ENCODE measurements at places on chromosomes 7 and 10.
A peak's percentile ranks its signal among the peaks of the same experiment; 100 is the strongest.

DNA sequence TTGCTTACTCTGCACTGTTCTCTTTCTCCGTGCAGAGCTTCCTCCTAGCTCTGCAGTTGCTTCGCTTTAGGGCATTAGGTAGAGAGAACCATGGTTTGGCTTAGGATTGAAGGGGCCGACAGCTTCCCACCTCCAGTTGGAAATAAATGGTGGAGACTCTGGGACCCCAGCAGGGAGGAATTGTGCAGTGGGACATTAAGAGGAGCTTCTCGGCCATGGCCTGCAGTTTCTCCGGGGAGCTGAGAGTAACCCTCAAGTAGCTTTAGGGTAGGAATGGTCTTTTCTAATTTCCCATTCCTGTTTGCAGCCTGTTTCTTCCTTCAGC lies 1.2 kb downstream of the SUFU start:
- no peak for DNase-seq

DNA sequence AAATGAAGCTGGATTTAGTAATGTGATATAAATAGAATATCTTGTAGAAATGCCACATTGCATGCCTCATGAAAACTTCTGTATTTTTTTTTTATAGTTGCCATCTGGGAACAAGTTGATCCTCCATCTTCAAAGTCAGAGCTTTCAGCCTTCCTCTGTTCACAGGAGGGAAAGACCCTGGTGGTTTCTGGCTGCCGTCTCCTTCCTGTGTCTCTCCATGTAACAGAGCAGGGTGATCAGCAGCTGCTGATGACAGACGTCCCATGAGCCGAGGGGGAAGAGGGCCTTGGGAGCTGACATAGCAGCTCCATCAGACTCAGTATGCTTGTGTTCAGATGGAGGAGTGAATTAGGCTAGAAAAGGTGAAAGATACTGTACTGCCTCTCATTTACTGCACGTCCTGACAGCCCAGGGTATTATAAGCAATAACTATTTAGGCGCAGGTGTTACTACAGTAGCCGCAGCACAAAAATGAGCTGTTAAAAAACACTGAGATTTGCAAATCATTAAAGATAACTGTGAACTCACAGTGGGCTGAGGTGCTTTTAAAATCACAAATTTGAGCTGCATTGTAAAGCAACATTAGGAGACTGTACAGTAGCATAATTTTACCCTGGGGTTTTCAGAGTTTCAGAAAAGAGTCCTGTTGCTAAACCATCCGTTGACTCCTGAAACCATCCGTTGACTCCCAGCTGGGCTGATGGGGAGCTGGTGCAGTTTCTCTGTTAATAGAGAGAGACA lies 103.3 kb downstream of the CFAP58 start:
- DNase-seq: no peak

DNA sequence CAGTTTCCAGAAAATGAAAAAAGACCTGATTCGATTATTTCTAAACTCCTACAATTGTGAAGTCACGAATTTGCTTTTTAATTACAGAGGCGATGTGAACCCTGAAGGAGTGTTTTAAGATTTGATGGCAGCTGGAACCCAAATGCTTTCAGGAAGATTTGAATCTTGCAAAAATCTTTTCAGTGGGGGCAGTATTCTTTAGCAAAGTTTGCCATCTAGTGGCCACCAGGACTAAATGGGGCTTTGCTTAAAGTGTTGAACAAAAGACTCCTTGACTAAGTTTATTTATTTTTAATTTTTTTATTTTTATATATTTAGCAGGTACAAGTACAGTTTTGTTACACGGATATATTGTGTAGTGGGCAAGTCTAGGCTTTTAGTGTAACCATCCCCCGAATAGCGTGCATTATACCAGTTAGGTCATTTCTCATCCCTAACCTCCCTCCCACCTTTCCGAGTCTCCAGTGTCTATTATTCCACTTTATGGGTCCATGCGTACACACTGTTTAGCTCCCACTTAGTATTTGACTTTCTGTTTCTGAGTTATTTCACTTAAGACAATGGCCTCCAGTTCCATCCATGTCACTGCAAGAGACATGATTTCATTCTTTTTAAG lies 98.8 kb downstream of the CACNB2 start:
- DNase-seq: peak; percentile 69

DNA sequence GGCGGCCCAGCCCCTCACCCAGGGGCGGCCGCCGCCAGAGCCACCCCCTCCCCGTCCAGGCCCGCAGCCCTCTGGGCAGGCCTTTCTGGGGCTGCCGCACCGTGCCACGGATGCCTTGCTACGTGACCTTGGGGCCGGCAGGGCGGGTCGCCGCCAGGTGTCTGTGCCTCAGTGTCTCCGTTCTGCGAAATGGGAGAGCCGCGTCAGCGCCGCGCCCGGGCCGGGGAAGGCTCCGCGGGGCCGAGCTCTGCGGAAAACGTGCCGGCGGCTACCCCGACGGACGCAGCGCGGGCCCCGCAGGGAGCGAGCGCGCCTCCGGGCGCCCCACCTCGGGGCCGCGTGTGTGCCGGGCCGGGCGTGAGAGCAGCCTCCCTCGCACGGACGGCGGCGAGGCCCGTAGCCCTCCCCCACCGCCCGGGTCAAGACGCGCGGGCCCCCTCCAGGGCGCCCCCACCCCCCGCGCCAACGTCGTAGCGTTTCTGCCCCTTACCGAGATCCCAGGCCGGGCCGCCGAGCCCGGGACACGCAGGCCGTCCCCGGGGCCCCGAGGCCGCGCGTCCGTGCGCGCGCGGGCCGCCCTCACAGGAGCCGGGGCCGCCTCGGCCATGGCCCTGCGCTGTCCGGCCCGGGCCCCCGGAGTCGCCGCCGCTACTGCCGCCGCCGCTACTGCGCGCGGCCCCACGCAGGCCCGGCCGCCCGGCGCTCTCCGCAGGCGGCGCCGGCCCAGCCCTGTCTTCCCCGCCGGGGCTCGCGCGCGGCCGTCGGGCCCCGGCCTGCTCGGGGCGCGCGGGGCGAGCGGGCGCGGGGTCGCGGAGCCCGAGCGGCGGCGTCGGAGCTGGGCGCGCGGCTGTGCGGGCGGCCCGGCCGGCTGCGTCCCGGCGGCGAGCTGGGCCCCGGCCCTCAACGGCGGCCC lies 1.1 kb downstream of the ZNF777 start:
- peak; percentile 9 for DNase-seq

DNA sequence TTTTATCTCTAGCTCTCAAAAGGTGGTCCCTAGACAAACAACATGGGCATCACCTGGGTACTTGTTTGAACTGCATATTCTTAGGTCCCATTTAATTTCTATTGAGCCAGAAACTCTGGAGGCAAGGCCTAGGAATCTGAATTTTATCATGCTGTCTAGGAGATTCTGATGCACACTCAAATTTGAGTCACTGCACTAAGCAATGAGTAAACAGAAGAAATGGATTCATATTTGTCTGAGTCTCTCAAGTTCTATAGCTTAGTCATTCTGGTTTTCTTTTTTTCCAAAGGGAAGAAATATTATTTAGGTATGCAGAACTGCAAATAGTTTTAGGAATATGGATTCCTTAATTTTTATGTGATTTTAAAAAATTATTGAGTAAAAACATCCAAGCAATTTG lies 185.5 kb downstream of the SEMA3A start:
- peak; percentile 12 for DNase-seq

GRCh38 chr10:110153396-110153795 lies 54.0 kb upstream of the MXI1 start:
- no peak for DNase-seq

- DNase-seq: no peak
These were observed 75.3 kb upstream of the C7orf33 start for GRCh38 chr7:148515237-148515636.

- DNase-seq: peak; percentile 76
These were observed 114.2 kb upstream of the ADAM12 start for GRCh38 chr10:126502441-126502840.

DNA sequence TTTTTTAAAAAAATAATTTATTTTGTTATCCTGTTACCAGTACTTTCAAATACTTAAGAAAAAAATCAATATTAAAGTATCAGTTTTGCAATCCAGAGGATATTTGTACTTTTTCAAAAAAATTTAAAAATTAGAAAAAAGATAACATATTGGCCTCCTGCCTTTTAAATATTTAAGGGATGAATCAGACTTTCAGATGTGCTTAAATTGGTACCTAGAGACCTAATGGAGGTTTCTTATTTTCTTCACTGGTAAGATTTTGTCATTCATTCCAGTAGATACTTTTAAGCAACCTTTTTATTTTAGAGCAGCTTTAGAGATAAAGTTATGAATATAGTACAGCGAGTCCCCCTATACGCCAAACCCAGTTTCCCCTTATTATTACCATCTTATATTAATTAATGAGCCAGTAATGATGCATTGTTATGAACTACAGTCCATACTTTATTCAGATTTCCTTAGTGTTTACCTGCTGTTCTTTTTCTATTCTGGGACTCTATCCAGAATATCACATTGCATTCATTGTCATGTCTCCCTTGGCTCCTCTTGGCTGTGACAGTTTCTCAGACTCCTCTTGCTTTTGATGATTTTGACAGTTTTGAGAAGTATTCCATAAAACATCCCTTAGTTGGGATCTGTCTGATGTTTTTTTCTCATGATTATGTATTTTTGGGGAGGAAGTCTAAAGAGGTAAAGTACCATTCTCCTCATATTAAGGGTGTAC lies 34.2 kb downstream of the BICC1 start:
- peak; percentile 14 for DNase-seq

Data from AG10803 (cell line).